RWPE2 (cell line): ENCODE measurements at places on chromosomes 2 and 18.

GRCh38 chr2:54577035-54577434 is 120.9 kb downstream of the SPTBN1 start:
- H3K36me3 ChIP-seq = peaks cover 12% of the 10 kb centered on the region
- H3K4me3 ChIP-seq = no peak overlapping the region
- no peaks in the 10 kb centered on the region for H3K27me3 ChIP-seq
- no peak for DNase-seq

GRCh38 chr2:149797030-149797429 is 209.5 kb upstream of the MMADHC start:
- no peak overlapping the region for H3K4me3 ChIP-seq
- H3K4me1 ChIP-seq = no peaks in the 10 kb centered on the region
- no peak for DNase-seq
- no peaks in the 10 kb centered on the region for H3K27me3 ChIP-seq

- no peak for DNase-seq
- H3K4me1 ChIP-seq = no peaks in the 10 kb centered on the region
- no peaks in the 10 kb centered on the region for H3K36me3 ChIP-seq
- no peaks in the 10 kb centered on the region for H3K27me3 ChIP-seq
- H3K4me3 ChIP-seq = no peak overlapping the region
These were observed 94.4 kb upstream of the TSPYL6 start for GRCh38 chr2:54350426-54350825.

- H3K36me3 ChIP-seq = no peaks in the 10 kb centered on the region
- no peaks in the 10 kb centered on the region for H3K27me3 ChIP-seq
- DNase-seq = no peak
- peak overlapping the region; percentile 49 for H3K27ac ChIP-seq
These were observed 100.2 kb downstream of the TNS1 start for GRCh38 chr2:217902379-217903141.

DNA sequence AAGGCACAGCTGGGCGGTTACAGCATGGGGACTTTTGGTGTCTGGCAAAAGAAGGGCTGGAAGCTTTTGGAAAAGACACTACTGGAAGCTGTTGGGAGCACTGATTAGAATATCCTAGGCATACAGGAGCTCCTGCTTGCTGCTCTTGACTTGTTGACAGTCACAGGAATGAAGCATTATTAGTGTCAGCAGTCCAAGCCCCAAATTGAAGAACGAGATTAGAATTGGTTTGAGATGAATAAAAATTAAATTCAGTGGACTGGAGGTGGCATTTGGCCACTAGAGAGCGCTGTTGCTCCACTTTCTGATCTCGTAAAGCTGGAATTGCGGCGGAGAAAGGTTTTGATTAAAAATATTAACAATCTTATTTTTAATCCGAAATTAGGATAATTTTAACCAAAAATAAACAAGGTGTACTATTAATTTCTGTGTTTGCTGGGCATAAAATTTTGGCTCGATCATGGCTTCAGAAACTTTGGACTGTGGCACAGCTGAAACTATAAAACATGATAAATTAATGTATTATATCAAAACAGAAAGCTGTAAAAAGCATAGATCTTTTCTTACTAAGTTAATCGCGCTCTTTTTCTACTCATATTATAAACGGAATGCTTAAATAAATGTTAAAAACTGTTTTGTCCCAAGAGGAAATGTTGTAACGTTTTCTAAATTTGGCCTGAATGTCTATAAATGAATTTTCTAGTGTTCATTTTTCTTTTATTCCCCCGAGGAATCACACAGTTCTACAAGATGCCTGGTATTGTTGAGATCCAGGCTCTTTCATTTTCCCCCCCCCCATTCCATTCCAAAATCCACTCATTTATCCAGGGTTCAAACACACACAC is 2.4 kb upstream of the HOXD8 start:
- peaks cover 5% of the 10 kb centered on the region for H3K4me1 ChIP-seq
- no peaks in the 10 kb centered on the region for H3K27me3 ChIP-seq
- no peak overlapping the region for H3K27ac ChIP-seq
- DNase-seq = no peak

- H3K4me3 ChIP-seq = no peak overlapping the region
- no peaks in the 10 kb centered on the region for H3K4me1 ChIP-seq
- no peak overlapping the region for H3K27ac ChIP-seq
- H3K36me3 ChIP-seq = no peaks in the 10 kb centered on the region
These were observed 20.9 kb downstream of the BCL2 start for GRCh38 chr18:63298400-63299365.
